ENCODE measurements at places on chromosomes 7 and 10.

DNA sequence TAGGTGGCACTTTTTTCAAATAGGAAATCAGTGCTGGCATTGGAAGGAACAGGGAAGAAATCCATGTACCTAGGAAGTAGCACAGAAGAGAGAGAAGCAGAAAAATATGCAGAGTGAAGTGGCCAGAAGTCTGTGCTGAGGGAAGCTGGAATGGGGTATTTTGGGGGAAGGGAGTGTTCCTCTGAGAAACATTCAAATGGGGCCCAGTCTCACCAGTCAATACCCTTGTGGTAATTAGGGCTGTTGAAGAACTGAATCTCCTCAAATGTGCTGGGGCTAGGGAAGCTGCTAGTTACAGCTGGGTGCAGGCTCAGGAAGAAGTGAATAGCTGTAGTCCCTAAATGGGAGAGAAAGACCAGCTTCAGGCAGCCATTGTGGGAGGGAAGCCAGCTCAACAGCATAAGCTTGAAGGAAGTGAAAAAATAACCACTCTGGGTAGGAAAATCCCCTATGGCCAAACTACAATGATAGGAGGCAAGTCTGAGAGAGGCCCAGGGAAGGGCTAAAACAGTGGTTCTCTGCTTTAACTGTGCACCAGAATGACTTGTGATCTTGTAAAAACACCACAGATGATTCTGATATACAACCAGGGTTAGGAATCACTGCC, 7.6 kb downstream of the NDST2 start:
- DNase-seq: no peak

DNA sequence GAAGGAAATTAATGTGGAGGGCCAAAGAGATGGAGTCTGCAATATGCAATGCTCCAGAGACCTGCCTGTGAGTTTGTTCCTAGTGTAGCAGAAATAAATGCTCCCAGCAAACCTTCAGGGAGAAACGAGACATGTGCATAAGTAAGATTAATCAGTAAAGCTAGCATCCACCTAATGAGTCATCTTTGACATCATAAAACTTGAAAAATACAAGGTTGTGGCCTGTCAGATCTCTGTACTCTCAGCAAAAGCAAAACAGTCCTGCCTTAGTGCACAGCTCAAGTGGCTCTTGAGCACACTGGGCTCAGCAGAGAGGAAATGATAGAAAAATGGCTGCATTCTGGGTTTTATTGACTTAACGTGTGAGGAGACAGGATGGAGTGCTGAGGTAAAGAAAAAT, 32.5 kb upstream of the ERCC6 start:
- no peak for DNase-seq

GRCh38 chr7:7148798-7149481, 33.4 kb upstream of the C1GALT1 start:
- no peak for DNase-seq

GRCh38 chr10:73779018-73779417, 2.8 kb upstream of the CHCHD1 start:
- DNase-seq: no peak

GRCh38 chr10:48748573-48748972, 63.9 kb downstream of the WDFY4 start:
- DNase-seq: no peak

GRCh38 chr7:84844771-84845170, 342.1 kb downstream of the SEMA3D start:
- no peak for DNase-seq

DNA sequence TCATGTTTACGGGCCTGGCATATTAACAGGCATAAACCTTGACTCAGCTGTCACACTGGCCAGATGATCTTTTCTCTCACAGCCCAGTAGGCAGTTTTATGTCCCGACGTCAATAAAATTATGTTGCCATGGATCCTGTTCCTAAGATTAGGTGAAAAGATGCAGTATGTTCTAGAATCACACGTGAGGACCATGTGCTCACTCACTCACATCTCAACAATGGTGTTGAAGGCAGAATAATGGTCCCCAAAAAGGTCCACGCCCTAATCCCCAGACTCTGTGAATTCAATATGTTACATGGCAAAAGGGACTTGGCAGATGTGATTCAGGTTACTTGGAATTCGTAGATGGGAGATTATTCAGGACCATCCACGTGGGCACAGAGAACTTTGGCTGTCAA, 3.5 kb downstream of the DOCK1 start:
- DNase-seq: no peak

GRCh38 chr10:11080564-11080984, 62.9 kb downstream of the CELF2 start:
- no peak for DNase-seq

DNA sequence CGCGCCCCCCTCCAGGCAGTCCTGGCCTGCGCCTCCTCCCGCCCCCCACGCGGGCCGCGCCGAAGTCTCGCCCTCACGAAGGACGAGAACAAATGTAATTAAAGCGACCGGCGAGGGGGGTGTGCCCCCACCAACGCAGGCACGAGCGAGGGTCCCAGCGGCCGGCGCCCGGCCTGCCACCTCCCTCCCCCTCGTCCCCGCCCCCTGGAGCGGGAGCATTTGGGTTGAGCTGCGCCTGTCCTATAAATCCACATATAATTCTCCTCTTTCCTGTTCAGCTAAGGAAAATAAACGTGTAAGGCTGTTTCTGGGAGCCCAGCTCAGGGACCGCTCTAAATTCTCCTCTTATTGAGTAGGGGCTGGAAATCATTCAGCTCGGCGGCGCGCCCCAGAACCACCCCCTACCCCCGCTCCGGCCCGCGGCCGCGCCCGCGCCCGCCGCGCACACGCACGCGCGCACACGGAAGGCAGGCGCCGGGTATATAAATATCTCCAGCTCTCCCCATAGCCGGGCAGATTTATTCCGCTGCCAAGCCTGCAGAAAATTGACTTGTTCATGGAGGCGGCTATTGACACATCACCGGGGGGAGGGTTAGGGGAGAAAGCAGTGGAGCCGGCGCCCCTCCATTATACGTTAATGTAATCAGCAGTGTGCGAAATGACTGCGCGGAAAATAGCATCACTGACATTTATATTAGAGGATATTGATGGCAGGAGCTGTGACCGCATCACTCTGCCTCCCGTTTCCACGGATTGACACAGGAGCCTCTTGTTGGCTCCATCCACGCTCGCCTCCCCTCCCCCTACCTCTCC, 61.6 kb upstream of the BTRC start:
- no peak for DNase-seq

GRCh38 chr7:16063716-16064675, 357.3 kb downstream of the CRPPA start:
- no peak for DNase-seq

- DNase-seq: no peak
Measured at GRCh38 chr7:65974191-65974801, 7.7 kb downstream of the GUSB start.

GRCh38 chr7:85126383-85126782, 60.5 kb downstream of the SEMA3D start:
- DNase-seq: no peak

DNA sequence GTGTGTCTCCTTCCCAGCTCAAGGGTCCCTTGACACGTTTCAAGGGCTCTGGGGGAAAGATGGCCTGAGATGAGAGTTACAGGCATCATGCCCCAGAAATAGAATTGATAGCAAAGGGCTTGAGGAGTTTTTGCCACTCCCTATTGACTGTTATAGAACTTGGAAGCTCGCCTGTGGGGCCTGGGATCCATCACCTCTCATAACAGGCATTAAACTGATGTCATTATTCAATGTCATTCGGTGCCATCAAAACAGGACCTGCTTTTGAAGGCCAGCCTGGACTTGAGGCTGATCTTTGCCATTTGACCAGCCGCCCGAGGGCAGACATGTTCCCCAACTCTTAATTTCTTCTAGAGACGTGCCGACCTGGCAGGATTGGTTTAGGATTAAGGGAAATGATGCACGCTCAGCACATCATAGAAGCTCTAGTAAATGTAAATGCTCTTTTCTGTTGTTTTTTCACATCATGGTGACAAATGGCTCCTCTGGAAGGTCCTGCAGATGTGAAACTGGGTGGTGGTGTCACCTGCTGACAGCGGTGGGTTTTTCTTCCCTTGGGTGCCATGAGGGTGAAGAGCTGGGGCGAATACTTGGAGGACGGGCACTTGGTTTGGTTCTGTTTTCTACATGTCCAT, 16.7 kb upstream of the KLF6 start:
- no peak for DNase-seq

- no peak for DNase-seq
Measured at GRCh38 chr7:45662018-45662417, 87.8 kb downstream of the ADCY1 start.

- no peak for DNase-seq
Measured at GRCh38 chr7:30331338-30331737, 46.9 kb downstream of the ZNRF2 start.

DNA sequence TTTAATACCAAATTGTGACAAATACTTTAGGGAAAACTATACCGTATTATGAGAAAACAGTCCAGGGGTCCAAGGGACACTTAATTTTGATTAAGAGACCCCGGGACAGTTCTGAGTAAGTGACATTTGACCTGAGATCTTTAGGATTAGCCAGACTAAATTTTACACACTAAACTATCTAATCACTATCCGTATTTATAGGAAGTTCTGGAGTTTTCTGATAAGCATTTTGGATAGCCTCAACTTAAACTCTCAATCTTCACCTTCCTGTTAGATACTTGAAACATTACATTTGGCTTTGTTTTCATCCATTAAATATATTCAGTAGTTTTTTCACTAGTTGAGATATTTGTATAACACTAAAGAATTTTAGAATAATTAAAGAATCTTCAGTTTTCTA, 5.4 kb downstream of the PIK3CG start:
- no peak for DNase-seq

DNA sequence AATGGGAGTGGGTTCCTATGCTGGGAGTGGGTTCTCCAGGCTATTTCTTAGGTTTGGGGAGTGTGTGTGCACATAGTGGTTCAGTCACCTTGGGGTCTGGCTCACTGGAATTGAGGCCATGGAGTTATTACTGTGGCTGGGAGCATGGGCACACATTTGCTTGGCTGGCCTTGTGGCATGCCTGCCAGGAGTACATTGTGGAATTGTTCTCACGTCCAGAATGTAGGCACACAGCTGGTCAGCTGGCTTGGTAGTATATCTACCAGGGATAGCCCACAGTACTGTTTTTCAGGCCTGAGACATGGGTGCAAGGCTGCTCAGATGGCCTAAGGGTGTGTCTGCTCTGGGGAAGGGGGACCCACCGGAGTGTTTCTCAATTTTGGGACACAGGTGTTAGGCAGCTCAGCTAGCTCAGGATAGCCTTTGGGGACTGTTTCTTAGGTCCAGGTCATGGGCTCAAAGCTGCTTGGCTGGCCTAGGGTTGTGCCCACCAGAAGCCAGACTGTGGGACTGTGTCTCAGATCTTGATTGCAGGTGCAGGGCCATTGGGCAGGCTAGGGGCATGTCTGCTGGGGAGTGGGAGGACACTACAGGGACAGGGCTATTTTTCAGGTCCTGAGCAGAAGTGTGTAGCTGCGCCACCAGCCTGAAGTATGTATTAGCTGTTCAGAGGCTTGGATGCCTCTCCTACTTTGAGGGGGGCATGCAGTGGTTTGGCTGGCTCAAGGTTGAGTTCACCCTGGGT, 50.6 kb downstream of the TMEM168 start:
- no peak for DNase-seq

- DNase-seq: no peak
Measured at GRCh38 chr7:5443678-5444077, 20.0 kb upstream of the TNRC18 start.

- DNase-seq: no peak
Measured at GRCh38 chr7:28502408-28502807, 90.1 kb downstream of the CREB5 start.

DNA sequence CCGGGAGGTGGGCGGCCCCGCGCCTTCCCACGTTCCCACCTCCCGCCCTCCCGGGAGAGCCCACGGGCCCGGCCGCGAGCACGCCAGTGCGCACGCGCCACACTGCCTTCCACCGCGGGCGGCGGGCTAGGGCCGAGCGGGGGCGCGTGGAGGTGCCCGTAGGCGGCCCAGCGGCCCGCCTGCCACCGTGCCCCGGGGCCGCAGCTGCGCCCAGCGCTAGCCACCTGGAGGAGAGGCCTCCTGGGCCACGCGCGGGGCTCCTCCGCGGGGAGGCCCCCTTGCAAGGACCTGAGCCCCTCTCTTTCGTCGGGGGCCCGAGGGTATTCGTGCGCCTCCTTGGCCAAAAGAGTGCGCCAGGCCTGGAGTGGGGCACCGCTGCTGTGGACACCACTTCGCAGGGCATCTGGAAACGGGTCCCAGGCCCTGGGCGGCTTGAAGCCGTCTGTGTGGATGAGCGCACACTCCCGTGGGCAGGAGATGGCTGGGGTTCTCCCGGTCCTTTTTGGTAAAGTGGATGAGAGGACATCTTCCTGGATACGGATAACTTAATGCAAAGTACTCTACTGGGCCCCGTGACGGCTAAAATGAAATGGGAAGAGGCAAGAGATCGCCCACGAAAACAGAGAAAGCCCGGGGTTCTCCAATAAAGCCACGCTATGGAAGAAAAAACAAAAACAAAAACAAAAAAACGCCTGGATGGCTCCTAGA, 9.0 kb upstream of the EBF3 start:
- DNase-seq: no peak

DNA sequence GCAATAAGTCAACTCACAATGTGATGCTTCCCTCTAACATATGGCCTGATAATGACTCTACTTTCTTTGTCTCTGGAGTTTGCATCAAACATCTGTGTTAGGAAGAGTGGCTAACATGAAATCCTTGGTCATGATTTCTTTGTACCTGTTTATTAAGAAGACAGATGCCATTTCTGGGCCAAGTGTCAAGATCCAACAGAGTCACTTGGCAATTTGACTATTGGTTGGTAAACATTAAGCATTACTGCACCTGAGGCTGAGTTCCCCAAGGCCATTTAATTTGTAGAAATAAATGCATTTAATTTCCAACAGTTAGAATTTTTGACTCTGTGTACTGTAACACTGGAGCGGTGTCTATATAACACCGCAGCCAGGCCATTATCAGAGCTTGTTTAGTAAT, 403.7 kb downstream of the GALNT17 start:
- no peak for DNase-seq

DNA sequence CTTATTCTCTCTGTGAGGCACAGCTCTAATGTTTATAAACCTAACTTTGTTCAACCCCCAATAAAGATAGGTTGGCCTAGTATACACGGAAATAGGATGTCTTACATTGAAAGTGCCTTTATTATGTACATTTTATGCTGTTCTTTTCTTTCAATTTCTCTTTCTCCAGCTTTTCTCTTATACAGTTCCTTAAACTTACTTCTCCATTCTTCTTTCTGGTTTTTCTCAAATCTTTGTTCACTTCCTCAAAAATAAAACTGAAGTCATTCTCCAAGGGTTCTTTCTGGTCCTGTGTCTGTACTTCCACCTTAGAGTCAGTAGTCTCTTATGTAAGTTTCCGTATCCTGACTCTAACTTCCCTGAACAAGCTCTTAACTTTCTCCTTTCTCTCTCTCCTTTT, 29.2 kb upstream of the NAMPT start:
- DNase-seq: no peak

- no peak for DNase-seq
Measured at GRCh38 chr7:81803267-81803666, 33.4 kb upstream of the HGF start.

- no peak for DNase-seq
Measured at GRCh38 chr10:13627459-13628310, 40.9 kb downstream of the PRPF18 start.

GRCh38 chr7:55156919-55157763, 138.3 kb downstream of the EGFR start:
- no peak for DNase-seq
